Nephron progenitor cell (in vitro differentiated cells): ENCODE measurements at places on chromosomes 7 and 10.

GRCh38 chr10:103580011-103580410, 86.5 kb downstream of the NEURL1 start:
- no peak for DNase-seq

DNA sequence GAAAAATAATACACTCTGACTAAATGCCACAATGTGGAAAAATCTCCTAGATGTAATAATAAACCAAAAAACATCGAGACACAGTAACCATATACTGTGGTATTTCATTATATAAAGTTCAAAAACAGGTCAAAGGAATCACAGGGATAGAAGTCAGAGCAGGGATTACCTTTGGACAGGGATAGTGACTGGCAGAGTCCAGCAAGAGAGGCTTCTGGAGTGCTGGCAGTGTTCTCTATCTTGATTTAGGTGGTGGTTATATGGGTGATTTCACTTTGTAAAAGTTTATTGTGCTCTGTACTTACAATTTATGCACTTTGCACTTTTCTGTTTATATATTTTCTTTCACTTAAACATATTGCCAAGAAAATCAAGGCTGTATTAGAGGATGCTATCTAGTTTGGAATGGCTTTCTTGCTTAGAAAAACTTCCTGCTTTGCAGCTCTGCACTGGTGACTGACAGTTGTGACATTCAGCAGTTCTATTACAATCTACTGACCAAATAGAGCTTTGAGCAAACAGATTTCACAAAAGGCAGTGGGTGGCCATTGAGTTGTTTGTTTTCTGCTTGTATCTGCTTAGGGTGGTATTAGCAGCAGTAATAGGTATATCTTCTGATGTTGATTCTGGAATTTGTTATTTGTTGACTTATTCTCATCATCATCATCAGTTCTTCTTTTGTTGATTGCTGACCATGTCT, 263.6 kb upstream of the LRGUK start:
- DNase-seq: no peak

DNA sequence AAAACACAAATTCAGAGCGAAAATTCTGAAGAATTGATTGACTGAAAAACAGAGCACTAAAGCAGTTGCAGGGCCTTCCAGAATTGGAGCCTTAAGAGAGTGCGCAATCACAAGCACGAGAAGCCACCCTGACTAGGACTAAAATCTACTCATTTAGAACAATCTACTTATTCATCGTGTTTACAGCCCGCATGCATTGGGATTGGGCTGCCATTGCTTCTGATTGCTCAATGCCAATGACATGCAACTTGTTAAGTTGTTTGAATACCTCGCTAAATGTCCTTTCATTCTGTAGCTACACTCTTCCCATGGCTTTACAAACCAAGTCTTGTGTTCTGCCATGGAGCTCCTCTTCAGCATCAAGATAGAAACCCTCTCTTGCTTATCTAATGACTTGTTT, 425.9 kb upstream of the POM121L12 start:
- no peak for DNase-seq

DNA sequence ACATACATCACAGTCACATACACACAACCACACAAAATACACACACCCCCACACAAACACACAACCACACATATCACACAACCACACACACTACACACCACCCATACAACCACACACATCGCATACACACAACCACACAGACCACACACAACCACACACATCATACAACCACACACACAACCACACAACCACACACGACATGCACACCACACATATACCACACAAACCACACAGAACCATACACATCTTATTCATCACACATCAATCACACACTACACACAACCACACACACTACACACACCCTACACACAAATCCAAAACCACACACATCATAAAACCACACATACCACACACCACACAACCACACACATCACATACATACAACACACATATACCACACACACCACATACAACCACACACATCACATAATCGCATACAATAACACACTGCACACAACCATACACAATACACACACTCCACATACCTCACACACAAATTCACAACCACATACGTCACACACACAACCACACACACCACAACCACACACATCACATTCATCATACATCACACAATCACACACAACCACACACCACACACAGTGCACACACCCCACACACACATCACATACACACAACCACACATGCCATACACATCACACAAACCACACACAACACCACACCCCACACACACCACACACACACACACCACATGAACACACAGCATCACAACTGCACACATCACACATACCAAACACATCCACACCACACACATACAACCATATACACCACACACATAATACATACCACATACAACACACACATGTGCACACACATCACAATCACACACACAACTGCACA, 30.4 kb downstream of the GPRIN2 start:
- DNase-seq: peak; percentile 1

- DNase-seq: no peak
Measured at GRCh38 chr10:132383101-132383500, 13.9 kb upstream of the PWWP2B start.

- no peak for DNase-seq
Measured at GRCh38 chr7:149317986-149318672, 56.1 kb downstream of the ZNF783 start.

- DNase-seq: no peak
Measured at GRCh38 chr7:20021831-20022230, 195.4 kb downstream of the MACC1 start.

DNA sequence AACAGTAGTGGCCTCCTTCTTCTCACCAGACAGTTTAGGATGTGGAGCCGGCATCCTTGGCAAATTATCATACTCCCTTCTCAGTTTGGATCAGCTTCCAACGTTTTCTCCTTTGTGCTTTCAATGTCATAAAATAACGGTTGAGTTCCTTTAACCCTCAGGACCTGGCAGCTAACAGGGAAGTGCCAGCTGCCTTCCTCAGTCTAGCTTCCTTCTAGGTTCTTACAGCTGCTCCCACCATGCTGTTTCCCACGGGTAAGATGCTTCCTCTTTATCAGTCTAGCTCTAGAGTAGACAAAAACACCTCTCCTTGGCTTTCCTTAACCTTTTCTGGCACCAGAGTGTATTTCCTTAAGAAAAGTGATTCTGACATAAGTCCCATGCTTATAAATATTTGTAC, 33.2 kb downstream of the BLVRA start:
- DNase-seq: no peak

DNA sequence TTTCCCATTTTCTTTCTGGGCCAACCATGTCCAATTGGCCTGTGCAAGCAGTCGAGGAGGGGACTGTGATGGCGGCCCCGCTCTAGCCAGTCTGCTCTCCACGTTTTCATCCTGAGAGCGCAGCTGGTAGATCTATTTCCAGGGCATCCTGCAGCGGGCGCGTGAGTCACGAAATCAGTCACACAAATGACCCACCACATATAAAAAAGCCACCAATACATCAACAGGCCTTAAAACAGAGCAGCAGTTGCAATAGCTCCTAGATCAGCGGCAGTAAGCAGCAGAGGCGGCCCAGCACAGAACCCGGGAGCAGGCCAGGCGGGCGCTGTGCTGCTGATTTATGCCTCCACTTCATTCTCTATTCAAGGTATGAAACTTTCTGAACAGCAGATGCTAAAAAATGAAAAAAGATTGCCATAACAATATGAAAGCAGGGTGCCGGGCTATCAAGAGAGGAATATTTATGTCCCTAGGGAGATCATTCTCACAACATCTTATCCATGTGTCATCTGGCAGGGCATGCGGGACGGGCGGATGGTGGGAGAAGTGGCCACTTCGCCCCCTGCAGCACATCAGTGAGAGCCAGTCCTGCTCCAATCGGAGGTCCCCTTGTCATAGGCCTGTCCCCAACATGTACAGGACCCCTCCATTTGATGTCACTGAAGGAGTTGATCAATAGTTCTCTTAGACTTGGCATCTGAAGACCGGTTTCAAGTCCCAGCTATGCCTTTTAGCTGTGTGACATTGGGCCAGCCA, 98.0 kb upstream of the GPR26 start:
- DNase-seq: no peak

DNA sequence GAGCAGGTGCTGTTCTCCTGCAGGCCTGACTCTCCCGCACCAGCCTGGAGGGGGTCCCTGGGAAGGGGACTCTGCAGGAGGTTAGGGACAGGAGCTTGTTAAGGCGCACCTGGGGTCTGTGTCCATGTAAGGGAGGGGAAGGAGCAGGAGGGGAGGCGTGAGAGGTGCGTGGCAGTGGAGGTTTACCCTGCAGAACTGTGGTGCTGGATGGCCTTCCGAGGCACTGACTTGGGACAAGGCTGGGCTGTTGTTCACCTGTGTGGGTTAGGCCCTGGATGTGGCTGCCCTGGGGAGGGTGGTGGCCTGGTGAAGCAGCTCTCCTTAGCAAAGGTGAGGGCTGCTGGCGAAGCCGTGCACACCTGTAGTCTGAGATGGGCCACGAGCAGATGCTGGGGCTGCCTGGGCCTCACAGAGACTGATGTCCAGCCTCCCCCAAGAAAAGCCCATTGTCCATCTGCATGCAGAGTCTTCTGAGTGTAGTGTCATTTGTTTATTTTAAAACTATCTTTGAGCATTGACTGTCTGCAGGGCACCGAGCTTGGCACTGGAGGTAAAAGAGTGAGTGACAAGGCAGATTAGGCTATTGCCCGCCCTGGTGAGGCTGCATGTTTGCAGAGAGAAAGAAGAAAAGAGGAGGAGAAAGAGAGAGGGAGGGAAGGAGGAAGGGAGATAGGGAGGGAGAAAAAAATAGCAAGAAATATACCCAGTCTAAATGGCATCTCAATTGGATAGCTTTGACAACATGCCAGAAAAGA, 225.3 kb downstream of the GLRX3 start:
- no peak for DNase-seq

GRCh38 chr7:163971-164881, 28.1 kb upstream of the FAM20C start:
- DNase-seq: no peak

DNA sequence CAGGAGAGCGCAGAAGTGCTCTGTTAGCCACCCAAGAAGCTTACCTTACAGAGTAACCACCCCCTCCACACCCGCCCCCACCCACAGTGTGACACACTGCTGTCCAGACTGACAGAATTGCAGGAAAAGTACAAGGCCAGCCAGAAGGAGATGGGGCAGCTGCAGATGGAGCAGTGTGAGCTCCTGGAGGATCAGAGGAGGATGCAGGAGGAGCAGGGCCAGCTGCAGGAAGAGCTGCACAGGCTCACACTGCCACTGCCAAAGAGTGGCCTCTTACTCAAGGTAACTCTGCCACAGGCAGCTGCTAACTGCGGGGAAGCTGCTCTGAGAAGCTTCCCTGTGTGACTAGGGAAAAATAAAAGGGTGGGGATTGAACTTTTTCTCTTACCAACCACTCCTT, 17.6 kb downstream of the CCDC136 start:
- DNase-seq: no peak

DNA sequence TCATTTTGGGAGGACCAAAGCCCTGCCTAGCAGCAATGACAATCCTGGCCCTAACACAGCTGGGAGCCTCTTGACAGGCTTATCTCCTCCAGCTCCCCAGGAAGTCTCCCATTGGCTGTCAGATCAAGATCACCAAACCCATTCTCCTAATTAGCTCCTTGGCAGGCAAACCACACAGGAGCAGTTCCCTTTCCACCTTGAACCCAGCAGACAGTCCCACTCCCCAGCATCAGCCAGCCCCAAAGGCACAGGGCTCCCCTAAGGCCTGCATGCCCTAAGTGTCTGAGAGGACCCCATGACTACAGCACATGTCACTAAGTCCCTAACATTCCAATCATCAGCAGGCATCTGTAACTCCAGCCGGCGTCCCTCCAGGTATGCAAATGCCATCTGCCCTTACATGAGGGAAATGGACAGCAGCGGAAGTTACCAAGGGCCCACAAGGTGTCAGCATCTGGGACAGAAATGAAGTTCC, 348.5 kb downstream of the KCNMA1 start:
- no peak for DNase-seq

DNA sequence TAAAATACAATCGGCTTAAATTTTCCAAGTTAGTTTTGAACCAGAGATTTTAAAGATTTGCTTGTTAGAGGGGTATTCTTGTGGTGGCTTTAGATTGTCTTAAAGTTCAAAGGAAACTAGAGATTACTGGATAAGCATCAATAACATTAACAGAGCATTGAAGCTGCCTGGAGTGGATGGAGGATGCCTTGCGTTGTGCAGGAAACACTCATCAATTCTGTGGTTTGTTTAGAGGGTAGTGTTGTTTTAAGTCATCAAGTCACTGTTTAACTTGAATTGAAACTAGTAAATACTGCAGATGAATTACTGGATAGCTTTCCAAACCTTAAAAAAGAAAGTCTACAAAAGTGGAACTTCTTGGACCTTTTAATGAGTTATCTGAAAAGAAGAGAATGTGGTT, 218.6 kb downstream of the CELF2 start:
- DNase-seq: no peak

GRCh38 chr7:30147223-30147622, 12.4 kb downstream of the MTURN start:
- no peak for DNase-seq

- no peak for DNase-seq
Measured at GRCh38 chr10:94232711-94233383, 129.9 kb downstream of the NOC3L start.

DNA sequence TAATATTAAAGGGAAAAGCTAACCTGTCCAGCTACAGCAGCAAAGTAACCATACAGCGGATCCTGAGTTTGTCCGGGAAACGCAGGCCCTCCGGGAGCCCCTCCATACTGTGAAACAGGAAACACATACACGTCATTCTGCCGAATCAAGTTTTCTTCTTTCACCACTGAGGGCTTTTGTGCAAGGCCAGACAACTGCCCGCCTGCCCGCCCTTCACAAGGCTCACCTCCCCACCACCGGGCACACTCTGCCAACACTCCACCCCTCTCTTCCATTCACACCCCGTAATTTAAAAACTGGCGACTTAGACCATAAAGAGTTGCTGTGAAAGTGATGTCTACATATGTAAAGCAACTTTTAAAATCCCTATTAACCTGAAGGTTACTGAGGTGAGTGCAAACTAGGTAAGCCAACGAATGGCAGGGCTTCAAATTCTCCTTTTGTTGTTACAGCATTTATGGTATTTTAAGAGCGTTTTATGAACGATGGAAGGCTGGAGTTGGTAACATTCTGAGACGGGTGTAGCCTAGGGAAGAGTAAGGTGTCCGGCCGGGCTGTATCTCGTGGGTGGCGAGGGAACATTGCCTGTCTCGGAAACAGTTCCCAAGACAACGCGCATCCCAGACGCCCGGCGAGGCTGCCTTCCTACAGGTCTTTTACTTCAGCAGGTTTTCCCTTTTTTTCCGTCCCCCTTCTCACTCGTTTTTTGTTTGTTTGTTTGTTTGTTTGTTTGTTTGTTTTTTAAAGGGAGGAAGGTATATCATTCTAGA, 817 bp downstream of the SRI start:
- DNase-seq: peak; percentile 42

DNA sequence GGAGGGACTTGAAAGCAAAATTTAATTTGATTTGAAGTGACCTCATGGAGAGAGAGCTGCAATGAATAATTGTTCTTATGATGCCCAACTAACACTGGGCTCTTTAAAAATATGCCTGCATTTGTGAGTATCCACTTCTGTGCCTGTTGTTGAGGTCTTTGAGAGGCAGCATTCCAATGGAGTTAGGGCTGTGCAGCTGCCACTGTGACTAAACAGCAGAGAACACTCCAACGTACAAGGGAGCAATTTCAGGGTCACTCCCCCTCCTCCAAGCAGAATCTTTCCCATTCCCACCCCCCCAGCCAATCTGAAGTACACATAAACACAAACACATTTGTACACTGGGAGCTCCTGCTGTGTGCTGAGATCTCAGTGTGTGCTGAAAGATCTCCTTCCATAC, 28.0 kb upstream of the GSAP start:
- DNase-seq: no peak

- DNase-seq: no peak
Measured at GRCh38 chr10:128631801-128632241, 505.6 kb upstream of the MKI67 start.

- DNase-seq: no peak
Measured at GRCh38 chr10:119368991-119369869, 161.9 kb downstream of the GRK5 start.
